Kidney (tissue), 22 donors: ENCODE measurements at places on chromosomes 3 and 15. TPM values are rescaled to one million over a fixed set of nuclear protein-coding genes. Genes with fewer than 3 reads are reported as not detected.

The CNTN4 gene
- 2.2 TPM for polyA plus RNA-seq

The CLDND1 gene
- polyA plus RNA-seq, result 35.8 TPM

The MCF2L2 gene
- polyA plus RNA-seq, result 0.32 TPM

The DPP8 gene
- polyA plus RNA-seq, result 8.2 TPM

The GLDN gene
- polyA plus RNA-seq, result 0.71 TPM

The BMF gene
- polyA plus RNA-seq, result 3.6 TPM

The LIPC gene
- polyA plus RNA-seq, result 21.6 TPM

- DNase-seq, result peak; percentile 87
Measured at GRCh38 chr15:95409626-95410310, 920.7 kb upstream of the NR2F2 start.

DNA sequence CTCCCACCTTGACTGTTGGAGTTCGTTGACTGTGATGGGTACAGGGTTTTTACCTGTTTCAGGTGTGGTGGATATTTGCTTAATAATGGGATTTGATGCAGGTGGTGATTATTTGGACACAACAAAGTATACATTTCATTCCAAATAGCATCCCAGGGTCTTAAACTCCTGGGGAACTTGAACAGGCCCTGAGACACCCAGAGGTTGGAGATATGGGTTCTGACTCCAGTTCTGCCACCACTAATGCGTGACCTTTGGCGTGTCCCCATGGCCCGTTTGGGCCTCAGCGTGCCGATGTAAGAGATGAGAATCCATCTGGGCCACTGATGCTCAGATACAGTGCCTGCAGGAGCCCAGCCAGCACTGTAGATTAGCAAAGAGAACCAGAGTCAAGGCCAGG, 264.5 kb downstream of the EPHB1 start:
- no peak for DNase-seq

DNA sequence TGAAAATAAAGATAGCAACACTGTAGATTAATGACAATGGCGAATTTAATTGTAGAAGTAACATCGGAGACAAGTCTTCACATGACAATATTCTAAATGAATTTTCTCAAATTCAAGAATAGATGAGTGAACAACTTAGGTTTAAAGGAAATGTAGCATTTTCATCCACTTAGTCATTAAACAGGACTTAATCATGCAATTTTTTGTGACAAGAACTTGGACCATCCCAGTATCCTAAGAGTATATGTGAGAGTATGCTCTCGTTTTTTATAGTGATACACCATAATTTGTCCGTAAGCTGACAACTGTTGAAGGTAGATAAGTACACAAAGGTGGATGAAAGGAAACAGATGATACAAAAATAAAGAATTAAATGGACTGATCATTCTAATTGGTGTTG, 81.5 kb downstream of the DLG1 start:
- no peak for DNase-seq

DNA sequence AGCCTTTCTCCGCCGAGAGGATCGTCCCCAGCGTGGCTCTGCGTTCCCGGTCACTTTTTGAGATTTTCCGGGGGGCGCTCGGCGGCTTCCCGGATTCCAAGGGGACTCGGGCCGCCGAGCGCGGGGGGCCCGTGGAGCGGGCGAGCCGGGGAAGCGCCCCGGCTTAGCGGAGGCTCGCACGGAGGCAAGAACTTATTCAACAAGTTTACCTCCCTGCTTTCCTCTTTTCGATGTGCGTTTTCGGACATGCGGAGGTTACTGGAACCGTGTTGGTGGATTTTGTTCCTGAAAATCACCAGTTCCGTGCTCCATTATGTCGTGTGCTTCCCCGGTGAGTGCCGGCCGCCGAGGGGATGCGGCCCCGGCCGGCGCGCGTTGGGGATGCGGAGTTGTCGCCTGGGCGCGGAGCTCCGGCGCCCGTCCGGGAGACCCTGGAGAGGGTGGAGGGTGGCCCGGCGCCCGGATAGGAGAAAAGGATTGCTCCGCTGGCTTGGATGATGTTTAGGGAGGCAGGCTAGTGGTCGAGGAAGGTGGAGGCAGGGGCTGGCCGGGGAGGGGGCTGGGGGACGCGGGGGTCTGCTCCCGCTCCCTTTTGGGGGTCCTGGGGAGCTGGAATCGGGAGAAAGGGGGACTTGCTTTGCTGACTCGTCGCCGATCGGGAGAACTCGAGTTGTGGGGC, 810 bp downstream of the PTPRG start:
- DNase-seq, result peak; percentile 70

- DNase-seq, result no peak
Measured at GRCh38 chr15:48334260-48334659, 3.0 kb downstream of the DUT start.

- DNase-seq, result no peak
Measured at GRCh38 chr3:23217872-23218554, 14.9 kb downstream of the UBE2E2 start.

DNA sequence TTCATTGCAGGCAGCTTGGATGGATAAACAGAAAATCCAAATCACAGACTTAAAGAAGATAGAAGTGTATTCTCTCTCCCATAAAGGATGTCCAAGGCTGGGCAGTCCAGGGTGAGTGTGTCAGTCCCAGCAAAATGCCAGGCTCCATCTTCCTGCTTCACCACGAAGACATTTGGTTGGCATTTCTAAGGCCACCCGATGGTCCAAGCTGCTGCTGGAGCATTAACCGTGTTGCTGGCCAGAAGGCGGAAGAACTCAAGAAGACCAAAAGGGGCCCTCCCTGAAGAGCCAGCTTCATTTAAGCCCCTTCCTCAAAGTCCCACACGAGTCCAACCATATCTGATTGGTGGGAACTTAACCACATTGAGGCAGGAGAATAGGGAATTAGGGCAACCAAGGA, 3.0 kb upstream of the CYP11A1 start:
- DNase-seq, result no peak

DNA sequence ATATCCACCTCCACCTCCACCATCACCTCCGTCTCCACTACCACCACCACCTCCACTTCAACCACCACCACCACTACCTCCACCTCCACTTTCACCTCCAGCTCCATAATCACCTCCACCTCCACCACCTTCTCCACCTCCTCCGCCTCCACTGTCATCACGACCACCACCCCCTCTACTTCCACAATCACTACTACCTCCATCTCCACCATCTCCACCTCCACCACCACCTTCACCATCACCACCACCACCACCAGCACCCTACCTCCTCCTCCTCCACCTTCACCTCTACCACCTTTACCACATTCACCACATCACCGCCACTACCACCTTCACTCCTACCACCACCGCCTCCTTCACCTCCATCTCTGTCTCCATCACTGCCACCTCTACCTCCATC, 435.7 kb downstream of the MCTP2 start:
- DNase-seq, result no peak

DNA sequence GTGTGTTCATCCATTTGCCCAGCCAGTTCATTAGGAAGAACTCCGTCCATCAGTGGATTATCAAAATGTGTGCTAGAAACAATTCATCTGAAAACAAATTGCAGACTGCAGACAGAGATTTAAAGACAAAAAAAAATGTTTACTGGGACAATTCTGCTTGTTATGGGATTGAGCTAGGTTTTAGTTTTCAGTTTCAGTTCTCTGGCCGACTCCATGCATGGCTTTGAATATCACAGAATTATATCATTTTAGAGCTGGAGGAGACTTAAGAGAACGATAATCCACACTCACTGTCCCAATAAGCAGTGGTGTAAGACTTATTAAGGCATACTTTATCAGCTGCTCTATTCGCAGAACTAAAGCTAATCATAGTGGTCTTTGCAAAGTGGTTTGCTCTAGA, 51.1 kb downstream of the TFG start:
- no peak for DNase-seq
